Astrocyte of the spinal cord (primary cell): ENCODE measurements at places on chromosomes 5 and 9.

DNA sequence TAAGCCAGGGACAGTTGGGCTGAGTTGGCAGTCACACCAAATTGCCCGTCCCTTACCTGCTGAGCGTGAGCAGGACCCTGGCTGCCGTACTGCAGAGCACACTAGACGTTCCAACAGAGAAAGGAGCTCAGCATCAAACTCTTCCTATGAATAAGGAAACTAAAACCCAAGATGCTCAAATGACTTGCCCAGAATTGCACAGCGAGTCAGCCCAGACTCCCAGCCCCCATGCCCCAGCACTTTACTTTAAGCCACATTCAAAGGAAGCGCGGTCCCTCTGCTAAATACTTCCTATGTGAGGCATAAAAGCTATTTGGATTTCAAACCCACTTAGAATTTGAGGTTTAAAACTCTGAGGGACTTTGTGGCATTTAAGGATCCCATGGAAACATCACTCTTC, 23.9 kb downstream of the PAX5 start:
- no peak for DNase-seq

- DNase-seq, result no peak
Observed at GRCh38 chr9:113531919-113532808, 68.6 kb downstream of the RGS3 start.

DNA sequence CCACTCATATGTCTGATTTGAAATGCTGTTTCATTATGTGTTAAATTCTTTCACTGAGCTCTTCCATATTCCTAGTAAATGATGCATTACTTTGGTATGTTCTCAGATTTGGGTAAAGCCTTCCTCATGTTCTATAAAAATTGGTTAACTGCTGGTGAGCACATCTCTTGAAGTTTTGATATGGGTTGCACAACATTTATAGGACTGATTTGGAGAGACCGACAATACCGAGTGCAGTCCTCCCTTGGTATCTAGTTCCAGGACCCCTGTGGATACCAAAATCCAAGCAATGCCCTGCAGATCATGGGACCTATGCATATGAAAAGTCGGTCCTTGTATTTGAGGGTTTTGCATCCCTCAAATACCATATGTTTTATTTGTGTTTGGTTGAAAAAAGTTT, 37.8 kb downstream of the WDR36 start:
- DNase-seq, result peak; percentile 14

DNA sequence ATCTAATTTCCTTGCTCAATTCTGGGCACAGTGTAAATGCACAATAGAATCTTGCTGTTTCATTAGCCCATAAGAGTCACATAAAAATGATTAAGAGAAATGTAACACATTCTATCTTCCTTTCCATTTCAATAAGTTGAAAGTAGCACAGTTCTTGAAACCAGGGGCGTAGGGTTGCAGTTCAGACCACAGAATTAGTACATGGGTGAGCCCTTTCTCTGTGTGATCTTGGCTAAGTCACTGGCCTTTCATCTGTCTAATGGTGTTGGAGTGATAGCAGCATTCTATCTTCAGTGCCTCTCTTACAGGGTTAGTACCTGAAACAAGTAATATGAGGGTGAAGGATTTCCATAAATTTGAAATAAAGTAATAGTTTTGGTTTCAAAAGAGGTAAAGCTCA, 445.3 kb upstream of the ZNF462 start:
- no peak for DNase-seq

- no peak for DNase-seq
Observed at GRCh38 chr5:8462565-8462964, 593.6 kb downstream of the MTRR start.

DNA sequence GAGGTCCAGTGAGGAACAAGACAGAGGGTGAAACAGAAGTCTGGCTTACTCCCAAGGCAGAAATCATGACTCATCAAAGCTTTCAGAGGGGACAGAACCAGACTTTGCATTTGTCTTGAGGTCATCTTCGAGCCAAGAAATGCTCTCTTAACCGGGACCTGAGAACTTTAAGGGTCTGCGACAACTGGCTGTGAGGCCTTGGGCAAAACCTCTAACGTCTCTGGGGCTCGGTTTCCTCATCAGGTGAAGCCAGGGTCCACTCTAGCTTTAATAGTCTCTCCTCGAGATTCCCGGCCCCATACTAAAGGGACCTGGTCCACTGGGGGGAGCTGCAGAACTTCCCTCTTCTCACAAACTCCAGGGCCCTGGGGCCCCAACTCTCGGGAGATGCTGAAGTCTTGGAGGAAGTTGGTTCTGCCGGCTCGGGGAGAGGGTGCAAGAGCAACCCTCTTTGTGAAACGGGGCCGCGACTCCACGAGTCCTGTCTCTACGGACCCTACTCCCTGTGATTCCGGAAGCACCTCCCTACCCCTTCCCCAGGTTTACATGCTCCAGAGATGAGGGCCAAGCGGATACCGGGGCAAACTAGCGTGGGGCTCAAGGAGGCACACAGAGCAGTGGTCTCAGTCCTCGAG, 2.6 kb downstream of the GLIS3 start:
- peak; percentile 92 for DNase-seq

GRCh38 chr5:154743812-154744211, 11.4 kb upstream of the LARP1 start:
- no peak for DNase-seq

DNA sequence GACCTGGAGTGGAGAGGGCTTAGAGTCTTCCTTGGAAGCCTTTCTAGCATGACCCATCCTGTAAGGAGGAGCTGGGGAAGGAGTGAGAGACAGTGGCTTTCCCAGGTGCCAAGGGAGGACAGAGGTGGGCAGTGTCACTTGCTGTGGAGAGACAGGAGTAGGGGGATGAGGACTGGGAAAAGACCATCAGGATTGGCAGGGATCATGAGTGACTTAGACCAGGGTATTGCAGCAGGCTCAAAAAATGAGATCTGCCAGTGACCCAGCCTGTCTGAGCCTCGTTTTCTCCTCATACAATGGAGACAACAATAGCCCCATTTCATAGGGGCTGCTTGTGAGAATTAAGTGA, 2.4 kb downstream of the TMOD1 start:
- no peak for DNase-seq

DNA sequence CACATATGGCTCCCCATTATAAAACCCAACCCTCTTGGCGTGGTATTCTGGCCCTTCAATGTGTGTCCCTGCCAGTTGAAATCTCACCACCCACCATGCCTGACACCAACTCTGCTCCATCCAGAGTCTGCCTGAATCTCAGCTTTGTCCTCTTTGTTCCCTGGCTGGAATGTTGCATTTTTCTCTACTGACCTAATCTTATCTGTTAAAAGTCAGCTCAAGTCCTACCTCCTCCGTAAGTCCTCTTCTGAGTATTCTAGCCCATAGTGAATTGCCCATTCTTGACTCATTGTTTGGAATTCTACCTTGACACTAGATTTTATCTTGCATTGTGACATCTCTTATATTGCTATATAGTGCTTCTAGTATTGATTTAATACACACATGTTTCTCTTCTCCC, 207.1 kb upstream of the VLDLR start:
- DNase-seq, result peak; percentile 9

DNA sequence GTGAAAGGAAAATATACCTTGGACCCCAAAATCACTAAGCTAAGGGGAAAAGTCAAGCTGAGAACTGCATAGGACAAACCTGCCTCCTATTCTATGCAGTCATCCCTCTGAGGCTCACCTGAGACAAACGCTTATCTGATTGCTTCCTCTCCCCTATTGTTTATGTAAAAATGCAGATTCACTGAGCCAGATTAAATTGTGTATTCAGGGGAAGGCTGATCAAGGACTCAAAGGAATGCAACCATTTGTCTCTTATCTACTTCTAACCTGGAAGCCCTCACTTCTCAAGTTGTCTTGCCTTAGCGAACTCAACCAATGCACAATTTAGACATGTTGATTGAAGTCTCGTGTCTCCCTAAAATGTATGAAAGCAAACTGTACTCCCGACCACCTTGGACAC, 13.3 kb downstream of the SPARC start:
- no peak for DNase-seq

DNA sequence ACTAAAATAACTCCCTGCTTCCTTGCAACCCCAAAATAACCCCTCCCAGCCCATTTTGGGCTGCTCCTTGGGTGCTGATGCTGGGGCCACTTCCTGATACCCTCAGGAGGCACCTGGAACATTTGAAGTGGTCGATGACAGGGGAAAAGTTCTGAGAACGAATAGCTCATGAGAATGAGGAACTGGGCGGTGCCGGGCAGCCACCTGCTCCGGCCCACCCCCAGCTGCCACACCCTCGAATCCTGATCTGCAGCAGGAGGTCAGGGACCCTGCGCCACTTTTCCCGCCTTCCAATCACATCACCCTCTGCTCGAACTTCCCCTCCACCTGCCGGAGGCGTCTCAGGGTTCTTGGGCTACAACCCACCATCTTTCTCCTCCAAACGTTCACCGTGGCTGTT, 19.7 kb downstream of the HRH2 start:
- DNase-seq, result no peak

- peak; percentile 52 for DNase-seq
Observed at GRCh38 chr9:22210936-22211335, 201.8 kb upstream of the CDKN2B start.

DNA sequence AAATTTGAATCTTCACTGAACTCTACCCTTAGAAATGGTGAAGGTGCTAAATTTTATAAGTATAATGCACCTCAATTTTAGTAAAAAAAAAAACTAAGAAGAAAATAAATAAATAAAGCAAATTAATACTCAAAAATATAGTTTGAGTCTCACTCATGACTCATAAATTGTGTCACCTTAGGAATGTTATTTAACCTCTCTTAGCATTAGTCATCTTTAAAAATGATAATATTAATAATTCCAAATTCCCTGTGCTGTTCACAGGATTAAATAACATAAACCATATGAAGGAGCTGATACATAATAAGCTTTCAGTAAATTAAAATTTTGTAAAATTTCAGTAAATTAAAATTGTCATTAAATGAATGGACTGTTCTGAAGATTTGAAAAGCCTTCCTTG, 339.8 kb upstream of the RGMB start:
- no peak for DNase-seq

DNA sequence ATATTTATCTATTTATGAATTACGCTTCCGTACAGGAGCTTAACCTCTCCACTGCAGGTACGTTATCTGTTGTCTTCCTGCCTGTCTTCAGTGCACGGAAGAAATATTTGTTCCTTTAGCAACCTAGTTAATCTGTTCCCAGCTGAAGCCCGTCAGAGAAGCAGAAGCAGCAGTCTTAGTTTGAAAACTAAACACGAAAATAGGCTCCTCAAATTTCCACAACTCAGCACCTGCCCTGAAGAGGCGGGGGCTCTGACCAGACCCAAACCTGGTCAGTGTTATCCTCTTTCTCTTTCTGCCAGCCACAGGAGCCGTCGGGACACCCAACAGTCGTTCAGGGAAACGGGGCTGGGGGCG, 462 bp downstream of the NUDCD2 start:
- no peak for DNase-seq

GRCh38 chr9:127555840-127556820, 55.9 kb upstream of the STXBP1 start:
- peak; percentile 95 for DNase-seq

- no peak for DNase-seq
Observed at GRCh38 chr5:66558560-66558959, 37.6 kb upstream of the MAST4 start.

DNA sequence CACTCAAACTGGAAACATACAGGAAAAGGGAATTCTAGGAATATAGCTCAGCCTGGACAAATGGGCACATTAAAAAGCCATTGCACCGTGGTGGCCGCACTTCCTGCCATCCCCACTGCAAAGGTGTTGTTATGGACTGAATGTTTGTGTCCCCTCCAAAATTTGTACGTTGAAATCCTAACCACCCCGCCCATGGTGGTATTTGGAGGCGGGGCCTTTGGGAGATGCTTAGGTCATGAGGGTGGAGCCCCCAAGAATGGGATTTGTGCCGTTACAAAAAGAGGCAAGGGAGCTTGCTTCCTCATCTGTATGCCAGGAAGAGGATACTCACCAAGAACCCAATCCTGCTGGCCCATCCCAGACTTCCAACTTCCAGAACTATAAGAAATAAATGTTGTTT, 1.1 kb upstream of the CMBL start:
- no peak for DNase-seq

DNA sequence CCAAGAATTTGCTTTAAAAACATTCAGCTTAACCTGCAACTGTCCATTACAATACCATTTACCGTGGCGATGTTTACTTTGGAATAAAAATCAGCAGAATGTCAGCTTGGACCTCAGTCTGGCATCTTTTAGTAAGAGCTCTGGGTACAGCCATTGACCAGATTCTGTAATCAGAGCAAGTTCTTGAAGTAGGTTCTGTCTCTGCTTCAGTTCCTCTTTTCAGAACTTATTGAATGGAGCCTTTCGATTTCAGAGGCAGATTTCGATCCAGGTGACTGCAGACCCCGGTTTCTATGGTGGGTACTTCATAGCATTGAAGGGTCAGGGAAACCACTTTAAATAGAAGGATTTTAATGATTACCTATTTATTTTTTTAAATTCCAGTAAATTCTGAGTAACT, 53.4 kb upstream of the SV2C start:
- DNase-seq, result no peak

DNA sequence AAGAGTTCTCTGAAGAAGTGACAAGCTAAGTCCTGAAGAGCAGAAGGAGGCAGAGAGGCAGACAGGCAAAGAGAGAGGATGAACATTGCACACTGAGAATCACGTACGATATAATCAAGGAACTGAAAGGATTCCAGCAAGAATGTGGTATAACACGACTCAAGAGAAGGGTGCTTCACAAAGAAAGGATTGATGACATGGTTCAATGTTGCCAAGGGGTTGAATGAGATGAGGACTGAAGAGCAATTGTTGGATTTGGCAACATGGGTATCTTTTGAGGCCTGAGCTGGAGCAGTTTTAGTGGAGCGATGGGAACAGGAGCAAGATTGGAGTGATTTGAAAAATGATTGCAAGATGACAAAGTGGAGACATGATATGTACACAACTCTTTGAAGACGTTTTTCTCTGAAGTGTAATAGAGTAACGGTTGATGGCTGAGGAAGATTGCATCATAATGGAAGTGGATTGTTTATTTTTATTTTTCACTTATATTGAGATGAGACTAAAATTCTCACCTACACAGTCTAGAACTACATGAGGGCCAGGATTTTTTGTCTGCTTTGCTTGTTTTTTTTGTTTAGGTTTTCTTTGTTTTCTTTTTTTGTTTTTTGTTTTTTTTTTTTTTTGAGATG, 1049.9 kb upstream of the WWC1 start:
- DNase-seq, result no peak

DNA sequence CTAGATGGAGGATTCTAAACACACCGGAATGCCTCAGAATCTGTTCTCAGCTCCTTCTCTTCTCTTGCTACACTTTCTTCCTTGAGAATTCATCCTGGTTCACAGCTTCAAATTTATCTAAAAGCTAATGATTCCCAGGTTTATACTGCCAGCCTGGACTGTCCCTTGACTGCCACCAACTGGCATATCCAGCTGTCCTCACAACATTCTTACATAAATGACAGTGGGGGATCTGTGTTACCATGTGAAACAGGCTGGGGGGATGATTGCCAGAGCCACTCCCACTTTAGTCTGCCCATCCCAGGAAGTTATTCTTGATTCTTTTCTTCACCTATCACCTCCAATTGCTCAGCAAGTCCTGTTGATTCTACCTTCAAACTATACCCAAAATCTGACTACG, 27.2 kb upstream of the ZFR start:
- DNase-seq, result no peak
